Stimulated activated CD8-positive, alpha-beta memory T cell treated with anti-CD3 and anti-CD28 coated beads, Interleukin-4, amount 100 ng/mL, for 24 hours (primary cell): ENCODE measurements at places on chromosomes 2 and 18.
A peak's percentile ranks its signal among the peaks of the same experiment; 100 is the strongest.

DNA sequence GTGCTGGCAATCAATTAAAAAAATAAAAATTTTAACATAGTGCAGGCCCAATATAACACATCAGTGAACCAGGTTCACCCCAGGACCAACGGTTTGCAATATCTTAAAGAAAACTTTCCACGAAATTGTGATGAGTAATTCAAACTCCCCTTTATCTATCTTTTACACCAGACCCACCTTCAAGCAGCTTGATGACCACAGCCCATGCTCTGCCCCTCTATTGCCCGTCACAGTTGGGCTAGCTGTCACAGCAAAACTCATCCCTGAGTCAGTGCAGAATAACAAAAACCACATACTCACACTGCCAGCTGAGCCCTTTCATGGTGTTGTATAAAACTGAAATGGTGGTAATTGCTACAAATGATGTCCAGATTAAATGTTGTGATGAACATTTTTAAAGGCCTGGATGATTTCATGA, 112.5 kb upstream of the CREB1 start:
- DNase-seq, result no peak

DNA sequence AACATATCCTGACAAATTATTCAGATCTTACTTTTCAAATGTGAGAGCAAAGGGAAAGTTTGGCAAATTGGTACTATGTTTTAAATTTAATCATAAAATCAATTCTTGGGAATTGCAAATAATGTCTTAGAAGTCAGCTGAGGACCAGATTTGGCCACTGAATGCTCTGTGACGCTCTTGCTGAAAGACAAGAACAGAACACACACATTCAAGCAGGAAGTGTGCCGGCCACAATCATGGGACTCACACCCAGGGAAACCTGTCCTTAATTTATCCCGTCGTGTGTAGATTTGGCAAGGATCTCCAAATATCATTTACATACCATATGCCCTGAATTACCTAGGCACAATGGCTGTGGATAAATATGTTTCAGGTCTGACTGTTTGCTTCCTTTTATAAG, 253.1 kb downstream of the TCF4 start:
- no peak for DNase-seq

- peak; percentile 38 for DNase-seq
Measured at GRCh38 chr2:191218292-191218898, 26.8 kb upstream of the MYO1B start.

GRCh38 chr2:140975237-140975636, 1155.6 kb downstream of the LRP1B start:
- no peak for DNase-seq

GRCh38 chr18:64474773-64475172, 325.9 kb upstream of the LINC00305 start:
- DNase-seq, result no peak

- DNase-seq, result no peak
Measured at GRCh38 chr2:27773959-27774358, 2.4 kb downstream of the MRPL33 start.

GRCh38 chr2:128630974-128631697, 312.5 kb upstream of the HS6ST1 start:
- DNase-seq, result no peak

DNA sequence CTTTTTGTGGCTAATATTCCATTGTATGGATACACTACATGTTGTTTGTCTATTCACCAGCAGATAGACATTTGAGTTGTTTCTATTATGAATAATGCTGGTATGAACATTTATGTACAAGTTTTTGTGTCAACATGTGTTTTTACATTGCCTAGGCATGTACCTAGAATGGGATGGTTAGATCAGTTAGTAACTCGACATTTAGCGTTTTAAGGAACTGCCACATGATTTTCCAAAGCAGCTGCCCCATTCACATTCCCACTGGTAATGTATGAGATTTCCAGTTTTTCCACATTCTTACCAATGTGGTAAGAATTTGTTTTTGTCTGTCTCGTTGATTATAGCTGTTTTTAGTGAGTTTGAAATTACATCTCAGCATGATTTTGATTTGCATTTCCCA, 112.8 kb downstream of the FHOD3 start:
- no peak for DNase-seq

DNA sequence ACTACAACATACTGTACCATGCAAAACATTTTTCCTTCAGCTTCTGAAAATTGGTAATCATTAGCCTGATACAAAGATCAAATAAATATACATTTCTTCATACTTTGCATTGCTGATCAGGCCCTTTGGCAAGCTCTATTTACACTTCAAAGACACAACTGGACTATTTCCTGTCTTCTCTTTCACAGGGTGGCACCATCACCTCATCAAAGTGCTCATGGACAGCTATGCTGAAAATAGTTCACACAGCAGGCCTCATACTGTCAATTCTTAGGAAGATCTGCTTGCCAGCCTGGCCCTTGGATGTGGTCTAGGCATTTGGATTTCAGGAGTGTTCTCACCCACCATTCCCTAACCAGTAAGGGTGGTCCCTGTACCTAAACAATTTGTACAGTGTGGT, 33.9 kb downstream of the FBXO15 start:
- DNase-seq, result no peak

DNA sequence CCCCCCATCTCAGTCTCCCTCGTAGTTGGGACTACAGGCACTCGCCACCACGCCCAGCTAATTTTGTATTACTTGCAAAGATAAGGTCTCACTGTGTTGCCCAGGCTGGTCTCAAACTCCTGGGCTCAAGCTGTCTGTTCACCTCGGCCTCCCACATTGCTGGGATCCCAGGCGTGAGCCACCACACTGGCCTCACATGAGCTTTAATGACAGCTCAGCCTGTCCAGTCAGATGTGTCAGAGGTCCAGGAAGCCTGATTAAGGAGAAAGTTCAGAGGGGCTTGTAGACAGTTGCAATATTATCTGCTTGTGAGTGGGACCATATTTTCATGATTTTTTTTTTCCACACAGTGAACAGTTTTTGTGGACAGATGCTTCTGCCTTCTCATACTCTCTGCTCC, 82.0 kb downstream of the LIMS1 start:
- no peak for DNase-seq

DNA sequence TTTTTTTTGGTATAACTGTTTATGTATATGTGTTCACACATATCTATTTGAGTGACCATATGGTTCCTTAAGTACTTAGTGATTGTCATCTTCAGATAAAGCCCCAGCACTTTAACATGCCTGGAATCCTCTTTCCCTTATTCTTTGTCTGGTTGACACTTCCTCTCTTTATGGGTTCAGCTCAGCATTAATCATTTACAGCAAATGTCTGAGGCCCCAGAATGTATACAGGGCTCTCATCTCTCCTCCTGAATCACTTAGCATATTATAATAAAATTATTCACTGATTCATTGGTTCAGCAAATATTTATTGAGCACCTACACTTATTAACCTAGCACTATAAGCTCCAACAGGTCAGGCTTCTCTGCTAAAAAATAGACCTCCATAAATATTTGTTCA, 43.5 kb upstream of the CD28 start:
- no peak for DNase-seq

DNA sequence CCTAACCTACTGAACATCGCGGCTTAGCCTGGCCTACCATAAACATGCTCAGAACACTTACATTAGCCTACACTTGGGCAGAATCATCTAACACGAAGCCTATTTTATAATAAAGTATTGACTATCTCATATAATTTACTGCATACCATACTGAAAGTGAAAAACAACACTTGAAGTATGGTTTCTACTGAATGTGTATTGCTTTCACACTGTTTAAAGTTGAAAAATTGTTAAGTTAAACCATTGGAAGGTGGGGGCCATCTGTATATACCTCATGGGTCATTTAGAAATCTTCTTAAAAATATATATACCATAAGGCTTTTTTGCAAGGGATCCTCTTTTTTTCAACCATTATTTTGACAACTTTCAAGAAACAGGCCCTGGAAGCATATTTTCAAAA, 16.5 kb downstream of the RNF149 start:
- no peak for DNase-seq

GRCh38 chr2:11753886-11754699, 7.7 kb downstream of the LPIN1 start:
- DNase-seq, result peak; percentile 47

DNA sequence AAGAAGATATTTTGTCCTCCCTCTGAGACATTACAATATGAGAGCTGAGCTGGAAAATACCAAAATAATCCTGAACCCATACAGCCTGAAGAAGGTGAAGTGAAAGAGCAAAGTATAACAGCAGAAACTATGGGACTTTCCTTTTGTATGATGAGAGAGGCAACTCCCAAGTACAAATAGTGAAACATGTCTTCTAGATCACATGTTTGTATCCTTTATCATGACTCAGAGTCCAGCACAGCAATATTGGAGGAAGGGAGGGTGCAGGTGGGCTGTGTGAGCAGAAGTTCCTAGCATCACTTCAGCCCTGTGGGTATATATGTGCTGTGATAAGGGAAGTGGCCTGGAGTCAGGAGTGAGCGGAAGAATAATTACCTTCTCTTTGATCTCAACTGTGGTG, 265.6 kb upstream of the NRXN1 start:
- DNase-seq, result no peak

DNA sequence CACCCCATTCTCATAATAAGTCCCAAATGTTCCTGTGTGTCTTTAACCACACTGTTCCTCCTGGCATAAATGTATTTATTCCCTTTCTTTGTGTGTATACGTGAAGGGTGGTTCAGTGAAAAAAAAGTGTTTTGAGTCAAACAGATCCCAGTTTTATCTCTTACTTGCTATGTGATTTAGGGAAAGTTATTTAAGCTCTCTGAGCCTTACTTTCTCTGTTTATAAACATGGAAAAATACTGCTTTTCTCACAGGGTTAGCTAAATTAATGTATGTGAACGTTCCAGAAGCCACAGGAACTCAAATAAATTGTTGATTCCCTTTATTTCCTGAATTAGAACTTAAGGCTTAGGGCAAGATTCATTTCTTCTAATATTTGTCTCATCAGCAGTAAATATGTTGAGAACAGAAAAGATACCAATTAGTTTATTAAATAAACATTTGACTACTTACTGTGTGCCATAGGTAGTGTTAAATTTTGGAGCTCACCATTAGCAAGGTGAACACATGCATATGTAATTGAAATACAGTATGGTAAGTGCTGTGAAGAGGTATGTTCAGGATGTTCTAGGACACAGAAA, 33.2 kb downstream of the RALBP1 start:
- DNase-seq, result no peak

DNA sequence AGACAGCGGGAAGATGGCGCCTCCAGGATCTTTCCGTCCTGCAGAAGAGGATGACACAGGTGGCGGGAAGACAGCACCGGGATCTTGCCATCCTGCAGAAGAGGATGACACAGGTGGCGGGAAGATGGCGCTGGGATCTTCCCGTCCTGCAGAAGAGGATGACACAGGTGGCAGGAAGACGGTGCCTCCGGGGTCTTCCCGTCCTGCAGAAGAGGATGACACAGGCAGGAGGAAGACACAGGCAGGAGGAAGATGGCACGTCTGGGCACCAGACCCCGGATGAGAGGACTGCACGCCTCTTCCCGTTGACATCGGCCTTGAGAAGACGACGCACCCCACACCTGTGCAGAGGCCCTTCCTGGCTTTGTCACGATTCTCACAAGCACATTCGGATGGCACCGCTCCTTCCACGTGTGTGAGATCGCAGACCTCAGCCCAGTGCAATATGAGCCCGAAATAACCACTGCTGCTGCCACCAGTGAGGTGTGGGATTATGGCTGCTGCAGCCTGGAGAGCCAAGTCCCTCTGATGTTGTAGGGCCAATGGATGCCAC, 79.4 kb upstream of the SNTG2 start:
- DNase-seq, result no peak

GRCh38 chr2:60071490-60071831, 482.0 kb downstream of the BCL11A start:
- no peak for DNase-seq

GRCh38 chr2:241853651-241854341, 4.9 kb downstream of the PDCD1 start:
- DNase-seq, result no peak

GRCh38 chr2:239108459-239108858, 260.6 kb downstream of the TWIST2 start:
- no peak for DNase-seq

DNA sequence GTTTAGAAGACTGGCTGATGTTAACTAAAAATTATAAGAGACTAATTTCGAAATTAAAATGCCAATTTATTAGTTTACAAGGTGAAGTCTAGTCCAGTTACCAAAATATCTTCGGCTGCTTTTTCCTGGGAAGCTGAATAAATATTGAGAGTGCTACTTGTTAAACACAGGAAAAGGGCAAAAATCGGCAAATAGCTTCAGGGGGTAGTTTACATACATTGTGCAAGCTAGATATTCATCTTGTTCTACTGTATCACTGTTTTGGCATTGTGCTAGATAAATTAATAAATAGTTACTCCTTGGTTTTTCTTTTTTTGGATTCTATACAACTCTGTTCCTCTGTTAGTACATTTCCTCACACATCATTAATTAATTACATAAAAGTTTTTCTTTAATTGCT, 29.3 kb downstream of the NHEJ1 start:
- no peak for DNase-seq

DNA sequence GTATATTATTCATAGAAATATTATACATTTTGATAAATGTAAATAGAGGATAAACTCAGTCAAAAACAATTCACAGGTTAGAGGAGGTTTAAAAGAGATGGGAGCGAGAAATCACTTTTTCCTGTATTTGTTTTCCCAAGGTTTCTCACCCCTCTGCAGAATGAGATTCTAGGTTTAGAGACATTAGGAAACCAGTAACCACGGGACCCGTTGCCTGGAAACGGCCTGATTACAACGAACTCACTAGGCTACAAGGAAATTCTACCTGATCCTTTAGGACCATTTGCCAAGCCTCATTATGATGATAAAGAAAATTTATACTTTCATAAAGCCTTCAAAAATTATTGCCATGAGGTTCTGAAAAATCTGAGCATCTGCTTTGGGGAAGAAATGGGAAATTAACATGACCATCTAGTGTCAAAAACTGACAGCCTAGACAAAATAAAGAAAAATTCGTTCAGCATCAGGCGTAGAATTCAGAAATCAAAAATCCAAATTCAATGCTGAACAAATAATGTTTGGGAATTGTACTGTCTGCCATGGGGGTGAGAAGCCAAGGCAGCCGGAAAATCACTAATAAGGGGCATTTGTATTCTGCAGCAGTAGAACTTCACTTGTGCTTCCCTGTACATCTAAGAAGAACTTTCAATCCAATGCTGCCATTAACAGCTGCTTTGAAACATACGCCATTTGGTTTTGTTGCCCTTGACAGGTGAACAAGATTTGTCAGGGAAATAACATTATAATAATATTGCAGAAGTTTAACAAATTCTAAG, 262.3 kb downstream of the NRXN1 start:
- DNase-seq, result no peak

GRCh38 chr2:56918790-56919189, 735.0 kb downstream of the CCDC85A start:
- no peak for DNase-seq

DNA sequence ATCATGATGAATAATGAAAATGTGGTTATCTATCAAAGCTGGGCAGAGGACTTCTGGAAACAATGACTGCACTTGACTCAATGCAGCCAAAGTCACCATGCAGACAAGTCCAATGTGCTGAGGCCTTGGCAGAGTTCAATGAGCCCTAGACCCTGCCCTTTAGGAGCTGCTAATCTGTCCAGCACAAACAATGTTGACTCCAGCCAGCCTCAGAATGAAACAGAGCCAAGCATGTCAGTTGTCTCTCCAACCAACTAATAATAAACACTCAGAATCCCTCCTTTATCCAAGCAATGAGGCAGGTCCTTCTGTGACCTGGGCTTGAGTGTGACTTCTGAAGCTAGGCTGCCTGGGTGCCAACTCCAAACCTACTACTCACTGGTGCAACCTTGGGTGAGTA, 270.6 kb downstream of the BCL11A start:
- no peak for DNase-seq

GRCh38 chr2:25251422-25252273, 83.3 kb upstream of the POMC start:
- DNase-seq, result no peak
